ENCODE measurements at places on chromosomes 4 and X.

- DNase-seq, result no peak
Observed at GRCh38 chr4:86822136-86822535, 27.0 kb downstream of the SLC10A6 start.

GRCh38 chr4:13750594-13750993, 123.1 kb upstream of the BOD1L1 start:
- no peak for DNase-seq

DNA sequence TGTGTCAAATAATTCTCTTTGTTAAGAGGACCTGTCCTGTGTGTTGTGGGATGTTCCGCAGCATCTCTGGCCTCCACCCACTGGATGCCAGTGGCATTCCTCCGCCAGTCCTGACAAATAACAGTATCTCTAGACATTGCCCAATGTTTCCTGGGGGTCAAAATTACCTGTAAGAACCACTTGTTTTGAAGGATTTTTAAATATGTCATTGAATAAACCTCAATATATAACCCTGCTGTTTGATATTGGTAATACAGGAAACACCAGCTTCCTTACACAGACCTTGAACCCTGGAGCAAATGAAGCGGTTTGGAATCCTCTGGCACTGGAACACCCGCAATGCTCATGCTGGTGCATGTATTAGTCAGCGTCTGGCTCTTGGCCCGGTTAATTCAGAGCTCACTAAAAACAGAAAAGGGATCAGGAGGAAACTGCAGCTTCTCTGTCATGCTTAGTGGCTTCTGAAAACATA, 101.3 kb downstream of the TBL1X start:
- DNase-seq, result peak; percentile 66

DNA sequence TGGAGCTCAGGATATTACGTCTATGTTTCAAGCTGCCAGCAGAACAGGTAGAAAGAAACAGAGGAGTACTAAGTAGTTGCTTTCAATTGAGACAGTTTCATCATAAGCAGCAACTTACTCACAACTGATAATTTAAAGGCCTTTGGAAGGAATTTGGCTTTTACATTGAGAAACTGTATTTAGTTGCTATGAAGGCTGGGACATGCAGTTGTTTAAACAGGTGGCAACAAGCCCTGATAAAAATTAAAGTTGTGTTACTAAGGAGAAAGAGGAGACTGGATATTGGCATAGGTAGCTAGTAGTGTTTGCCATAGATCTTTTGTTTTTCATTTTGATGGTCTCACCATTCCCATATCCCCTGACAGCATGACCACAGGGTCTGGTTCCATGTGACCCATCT, 18.4 kb downstream of the MID1IP1 start:
- DNase-seq, result no peak

DNA sequence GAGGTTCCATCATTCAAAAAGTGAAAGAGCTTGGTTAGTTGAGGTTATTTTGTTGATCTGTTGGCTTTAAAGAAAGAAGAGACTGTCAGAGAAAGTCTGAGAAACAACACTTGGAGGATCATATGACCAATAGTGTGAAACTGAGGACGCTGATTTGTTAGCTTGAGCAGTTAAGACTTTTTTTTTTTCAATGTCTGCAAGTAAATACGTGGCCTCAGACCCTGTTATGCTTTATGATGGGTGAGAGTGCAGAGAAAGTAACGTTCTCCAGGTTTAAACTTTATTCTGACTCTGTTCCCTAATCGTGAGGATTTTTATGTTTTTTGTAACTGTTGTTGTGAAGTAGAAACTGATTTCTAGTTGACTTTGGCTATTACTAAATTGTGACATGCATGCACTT, 45.9 kb downstream of the GAB1 start:
- DNase-seq, result no peak

GRCh38 chr4:164293203-164293602, 460.7 kb upstream of the SMIM31 start:
- DNase-seq, result no peak

DNA sequence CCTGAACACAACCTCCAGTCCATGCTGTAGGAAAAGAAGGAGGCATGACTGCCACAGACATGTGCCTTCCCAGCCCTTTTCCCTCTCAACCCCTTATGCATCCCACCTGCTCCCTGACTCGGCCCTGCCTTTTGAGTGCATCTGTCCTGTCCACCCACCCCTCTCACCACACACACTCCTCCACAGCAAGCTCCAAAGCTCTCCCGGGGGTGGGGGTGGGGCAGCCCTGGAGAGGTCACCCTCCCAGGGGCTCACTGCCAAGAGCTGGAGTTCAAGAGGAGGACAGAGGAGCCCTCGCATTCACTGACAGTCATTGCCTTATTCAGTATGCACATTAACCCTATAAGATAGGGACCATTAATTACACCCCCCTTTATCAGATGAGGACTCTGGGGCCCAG, 46.6 kb upstream of the MAMLD1 start:
- DNase-seq, result no peak

GRCh38 chrX:3738509-3738908, 25.1 kb upstream of the PRKX start:
- DNase-seq, result no peak

DNA sequence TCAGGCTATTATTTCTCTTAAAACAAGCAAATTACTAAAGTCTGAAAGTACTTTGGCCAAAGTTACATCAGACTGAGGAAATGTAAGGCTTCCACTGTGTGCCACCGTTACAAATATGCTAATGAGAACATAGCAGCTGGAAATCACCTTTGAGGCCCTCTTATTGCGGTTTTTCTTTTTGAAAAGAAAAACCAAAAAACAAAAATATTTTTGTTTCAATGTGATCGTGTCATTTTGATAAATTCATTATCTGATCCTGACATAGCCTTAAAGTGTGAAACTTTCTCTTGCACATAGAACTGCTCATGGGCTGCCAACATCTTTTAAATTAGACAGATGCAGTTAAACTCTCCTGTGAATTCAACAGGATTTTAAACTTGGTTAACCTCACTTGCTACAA, 2.8 kb upstream of the TIFA start:
- DNase-seq, result no peak

DNA sequence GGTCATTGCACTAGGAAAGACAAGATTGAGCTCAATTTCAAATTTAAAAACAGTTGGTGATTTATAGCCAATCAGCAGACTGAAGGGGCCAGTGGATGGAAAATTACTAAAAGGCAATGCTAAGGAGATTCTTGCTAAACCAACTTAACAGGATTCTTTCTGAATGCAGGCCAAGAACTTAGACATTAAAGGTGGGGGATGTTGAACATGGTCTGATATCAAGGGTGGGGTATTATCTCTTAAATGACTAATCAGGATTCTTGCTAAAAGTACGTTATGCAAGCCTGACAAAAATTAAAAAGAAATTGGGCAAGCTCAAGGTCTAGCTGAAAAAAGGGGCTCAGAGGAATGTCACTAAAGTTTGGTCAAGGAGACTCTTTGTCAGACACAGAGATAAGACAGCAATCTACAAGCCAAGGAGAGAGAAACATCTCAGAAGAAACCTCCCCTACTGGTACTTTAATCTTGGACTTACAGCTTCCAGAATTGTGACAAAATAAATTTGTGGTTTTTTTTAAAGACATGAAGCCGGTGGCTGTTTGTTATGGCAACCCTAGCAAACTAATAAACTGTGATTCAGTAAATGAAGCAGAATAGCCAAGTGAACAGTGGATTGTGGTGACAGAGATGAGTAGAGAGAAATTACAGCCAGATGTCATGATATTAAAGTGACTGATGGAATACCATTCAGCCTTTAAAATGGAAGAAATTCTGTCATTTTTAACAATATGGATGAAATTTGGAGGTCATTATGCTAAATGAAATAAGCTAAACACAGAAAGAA, 120.3 kb upstream of the KLHL4 start:
- no peak for DNase-seq

- DNase-seq, result no peak
Observed at GRCh38 chr4:155952501-155952901, 1.2 kb downstream of the CTSO start.

- DNase-seq, result no peak
Observed at GRCh38 chr4:94678896-94679295, 78.9 kb upstream of the BMPR1B start.

DNA sequence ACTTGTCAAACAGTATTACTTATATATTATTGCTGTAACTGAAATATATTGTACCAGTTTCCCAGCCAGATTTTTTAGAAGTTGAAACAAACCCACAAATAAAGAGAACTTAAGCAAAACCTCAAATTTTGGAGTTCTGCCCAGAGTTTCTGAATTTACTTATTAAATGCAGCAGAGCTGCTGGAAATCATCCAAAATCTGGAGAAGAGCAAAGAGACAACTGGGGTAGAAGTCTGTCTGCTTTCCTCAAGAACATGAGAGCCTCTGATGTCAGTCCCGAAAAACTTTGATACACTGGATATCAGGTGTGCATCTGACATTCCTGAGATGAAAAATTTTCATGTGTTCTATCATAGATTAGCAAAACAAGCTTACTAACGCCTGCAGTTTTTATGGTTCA, 325.9 kb downstream of the NR3C2 start:
- DNase-seq, result no peak

DNA sequence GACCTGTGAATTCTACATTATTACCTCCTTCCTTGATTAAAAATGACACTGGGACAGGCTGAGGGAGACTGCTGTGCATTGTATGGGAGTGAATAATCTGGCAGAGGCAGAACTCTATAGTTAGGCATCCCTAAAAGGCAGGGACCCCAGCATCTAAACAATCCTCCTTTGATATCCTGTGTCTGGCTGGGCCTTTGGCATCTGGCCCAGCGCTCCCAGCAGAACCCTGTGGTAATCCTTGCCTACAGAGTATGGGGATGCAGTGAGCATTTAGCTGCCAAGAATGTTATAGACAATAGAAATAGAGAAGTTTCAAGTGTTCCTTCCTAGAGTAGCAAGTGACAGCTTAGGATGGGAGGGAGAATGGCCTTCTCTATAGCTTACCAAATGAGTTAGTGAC, 38.5 kb downstream of the ZCCHC12 start:
- no peak for DNase-seq

GRCh38 chrX:69024931-69025330, 140.3 kb downstream of the PJA1 start:
- DNase-seq, result peak; percentile 82

- no peak for DNase-seq
Observed at GRCh38 chr4:24781999-24782745, 13.2 kb upstream of the SOD3 start.

- DNase-seq, result no peak
Observed at GRCh38 chr4:23360718-23361117, 529.1 kb downstream of the PPARGC1A start.

GRCh38 chr4:109611045-109611646, 51.1 kb downstream of the MCUB start:
- DNase-seq, result no peak

DNA sequence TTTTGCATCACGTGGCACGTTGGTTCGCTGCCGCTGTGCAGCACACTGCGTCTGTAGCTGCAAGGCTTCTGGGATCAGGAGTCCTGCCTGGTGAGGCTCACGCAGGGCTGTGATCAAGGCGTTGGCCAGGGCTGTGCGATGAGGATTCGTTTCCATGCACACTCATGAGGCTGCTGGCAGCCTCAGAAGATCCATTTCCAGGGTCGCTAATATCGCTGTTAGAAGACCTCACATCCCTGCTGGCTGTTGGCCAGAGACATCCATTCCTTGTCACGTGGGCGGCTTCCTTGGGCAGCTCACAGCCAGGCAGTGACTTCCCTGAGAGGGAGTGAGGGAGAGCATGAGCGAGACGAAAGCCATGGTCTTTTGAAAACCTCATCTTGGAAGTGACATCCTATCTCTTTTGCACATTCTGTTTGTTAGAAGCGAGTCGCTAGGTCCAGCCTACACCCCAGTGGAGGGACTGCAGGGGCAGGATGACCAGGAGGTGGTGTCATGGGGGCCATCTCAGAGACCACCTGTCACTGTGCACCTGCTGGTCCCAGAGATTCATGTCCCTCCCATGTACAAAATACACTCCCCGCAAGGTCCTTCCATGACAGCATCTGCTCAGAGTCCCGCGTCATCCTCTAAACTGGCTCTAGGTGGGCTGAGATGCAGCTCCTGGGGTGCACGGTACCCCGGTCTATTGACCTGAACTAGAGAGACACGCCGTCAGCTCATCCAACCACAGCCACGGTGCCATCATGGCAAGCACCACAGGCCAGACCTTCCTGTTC, 12.2 kb downstream of the RGS12 start:
- DNase-seq, result peak; percentile 76

DNA sequence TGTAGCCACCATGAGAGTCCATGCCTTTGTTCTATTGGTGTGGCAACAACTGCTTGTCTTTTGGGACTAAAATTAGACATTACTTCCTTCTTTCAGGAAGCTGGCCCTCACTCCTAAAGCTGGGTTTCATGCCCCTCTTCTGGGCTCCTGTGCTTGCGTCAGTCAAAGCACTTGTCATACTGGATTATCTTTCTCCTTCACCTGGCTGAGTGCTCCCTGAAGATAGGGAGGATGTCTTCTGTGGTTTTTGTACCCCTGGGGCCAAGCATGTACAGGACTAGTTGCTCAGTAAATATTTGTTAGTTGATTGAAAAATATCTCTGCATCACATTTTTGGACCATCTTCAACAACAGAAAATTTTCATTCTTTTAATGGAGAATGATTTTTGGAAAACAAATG, 26.1 kb upstream of the LONRF3 start:
- DNase-seq, result no peak

DNA sequence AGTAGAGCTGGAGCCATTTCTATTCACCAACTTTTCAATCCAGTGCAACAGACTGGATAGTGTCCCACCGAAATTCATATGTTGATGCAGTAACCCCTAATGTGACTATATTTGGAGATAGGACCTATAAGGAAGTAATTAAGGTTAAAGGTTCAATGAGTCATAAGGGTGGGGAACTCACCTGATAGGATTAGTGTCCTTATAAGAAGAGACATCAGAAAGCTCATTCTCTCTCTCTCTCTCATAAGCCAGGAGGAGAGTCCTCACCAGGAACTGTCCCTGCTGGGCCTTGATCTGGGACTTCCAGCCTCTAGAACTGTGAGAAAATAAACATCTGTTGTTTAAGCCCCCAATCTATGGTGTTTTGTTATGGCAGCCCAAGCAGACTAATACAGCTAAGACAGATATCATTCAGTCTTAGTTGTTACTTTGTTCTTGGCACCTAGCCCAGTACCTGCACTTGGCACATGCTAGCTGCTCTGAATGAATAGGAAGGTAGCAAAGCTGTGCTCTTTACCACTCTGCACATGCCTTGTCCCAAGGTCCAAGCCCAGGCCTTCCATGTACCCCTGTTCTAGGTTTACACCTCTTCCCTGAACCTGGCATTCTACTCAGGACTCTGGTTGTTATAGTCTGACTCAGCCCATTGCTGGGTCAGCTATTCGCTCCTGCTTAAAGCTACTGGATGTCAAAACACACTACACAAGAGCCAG, 19.2 kb upstream of the BRS3 start:
- no peak for DNase-seq

DNA sequence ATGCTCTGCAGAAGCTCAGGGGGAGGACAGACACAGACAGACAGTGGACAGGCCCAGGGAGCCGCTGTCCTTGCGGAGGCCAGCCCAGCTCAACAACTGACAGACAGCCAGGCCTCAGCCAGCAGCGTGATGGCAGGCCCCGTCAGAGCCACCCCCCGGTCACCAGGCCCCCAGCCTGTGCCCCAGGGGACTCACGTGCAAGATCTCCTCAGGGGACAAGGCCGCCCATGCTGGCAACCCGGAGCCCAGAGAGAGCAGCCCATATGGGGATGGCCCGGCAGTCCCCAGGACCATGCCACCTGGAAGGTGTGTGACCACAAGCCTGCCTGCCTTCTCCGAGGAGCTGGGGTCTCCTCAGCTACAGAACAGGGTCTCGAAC, 28.0 kb upstream of the MXD4 start:
- no peak for DNase-seq

GRCh38 chrX:12223650-12224049, 85.4 kb downstream of the FRMPD4 start:
- DNase-seq, result no peak

Data from femur (tissue), 1 donor.